ENCODE measurements at places on chromosomes 1 and 21. TPM values are rescaled to one million over a fixed set of nuclear protein-coding genes. Genes with fewer than 3 reads are reported as not detected.

MIGA1 gene
- 5.7 TPM for total RNA-seq

DNA sequence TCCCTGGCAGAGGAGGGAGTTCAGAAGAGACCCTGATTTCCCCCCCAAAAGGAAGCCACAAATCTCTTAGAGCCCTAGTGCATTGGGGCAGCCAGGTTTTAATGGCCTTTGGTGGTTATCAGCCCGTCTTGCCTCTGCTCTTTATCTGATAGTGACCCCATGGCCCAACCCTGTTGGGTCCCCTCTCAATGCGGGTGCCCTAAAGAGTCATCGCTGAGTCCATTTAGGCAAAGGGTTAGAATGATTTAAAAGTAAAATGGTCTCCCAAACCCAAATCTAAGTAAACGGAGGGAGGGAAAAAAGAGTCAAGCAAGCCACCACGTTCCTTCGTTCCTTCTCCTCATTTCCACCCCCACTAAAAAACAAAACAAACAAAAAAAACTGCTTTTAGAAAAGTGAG, 164.0 kb downstream of the RUNX1 start:
- DNase-seq: no peak

- DNase-seq: no peak
These were observed 46.8 kb downstream of the TRPM2 start for GRCh38 chr21:44399955-44400790.

GRCh38 chr1:7921796-7922195, 18.8 kb downstream of the TNFRSF9 start:
- DNase-seq: no peak

All from H4 (cell line).